ENCODE measurements at places on chromosomes 6 and 20. TPM values are rescaled to one million over a fixed set of nuclear protein-coding genes. Genes with fewer than 3 reads are reported as not detected.

Gene ZC3H12D
- total RNA-seq, result not detected

Gene MOXD1
- total RNA-seq, result 63.3 TPM

Gene CHMP4B
- 28.4 TPM for total RNA-seq

Gene SNAP25
- total RNA-seq, result 3.7 TPM

Gene CD93
- total RNA-seq, result 0.14 TPM

Gene VWA7
- 0.28 TPM for total RNA-seq

Gene FAM217A
- total RNA-seq, result not detected

Gene ETV7
- total RNA-seq, result 0.85 TPM

Gene HMGCLL1
- total RNA-seq, result 0.18 TPM

Gene EPPIN
- not detected for total RNA-seq

Gene SLC2A10
- 112 TPM for total RNA-seq

Gene TBXT
- not detected for total RNA-seq

Gene ENPP1
- total RNA-seq, result 4.7 TPM

Gene ROS1
- total RNA-seq, result 0.09 TPM

Gene FAM209B
- total RNA-seq, result not detected

Gene MAD2L1BP
- total RNA-seq, result 17.9 TPM
